HTR-8/SVneo (cell line): ENCODE measurements at places on chromosomes 11 and 22.
A peak's percentile ranks its signal among the peaks of the same experiment; 100 is the strongest.

DNA sequence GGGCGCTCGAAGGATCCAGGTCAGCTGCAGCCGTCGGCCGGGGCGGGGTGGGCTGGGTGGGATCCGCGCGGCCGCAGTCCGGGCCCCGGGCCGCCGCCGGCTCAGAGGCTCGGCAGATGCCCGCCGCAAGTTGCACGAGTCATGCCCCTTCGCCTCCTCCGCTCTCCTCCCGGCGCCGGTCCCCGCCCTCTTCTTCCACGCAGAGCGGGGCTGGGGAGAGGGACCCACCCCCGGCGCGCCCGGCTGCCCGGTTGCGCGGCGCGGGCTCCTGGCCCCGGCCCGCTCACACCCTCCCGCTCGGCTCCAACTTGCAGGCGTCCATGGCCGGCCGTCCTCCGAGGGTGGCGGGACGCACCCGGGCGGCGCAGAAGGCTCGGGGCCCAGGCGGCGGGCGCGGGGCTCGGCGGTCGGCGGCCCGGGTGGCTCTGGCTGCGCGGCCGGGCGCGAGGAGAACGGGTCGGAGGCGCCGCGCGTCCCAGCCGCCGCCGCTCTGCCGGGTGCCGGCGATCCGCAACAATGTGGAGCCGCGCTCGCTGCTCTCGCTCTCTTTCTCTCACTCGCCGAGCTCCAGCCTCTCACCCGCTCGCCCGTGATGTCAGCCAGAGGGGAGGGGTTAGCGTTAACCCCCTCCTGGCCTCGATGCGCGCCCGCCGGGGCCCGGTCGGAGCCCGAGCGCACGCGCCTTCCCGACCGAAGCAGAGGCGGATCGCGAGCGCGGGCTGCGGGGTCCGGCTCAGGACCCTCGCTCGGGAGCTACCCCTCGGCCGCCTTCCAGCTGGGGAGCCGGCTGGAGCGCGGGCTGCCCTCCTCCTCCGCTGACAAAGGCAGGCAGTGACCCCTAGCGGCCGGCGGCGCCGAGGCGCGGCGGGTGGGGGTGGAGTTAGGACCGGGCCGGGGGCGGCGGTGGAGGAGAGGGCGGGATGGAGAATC is at the start of gene NECTIN1:
TSS of gene NECTIN1 (minus strand) at position 550 of the 930 bp plus-strand sequence. CDS start 647 bp downstream, outside the sequence.
- DNase-seq, result peak; percentile 89

DNA sequence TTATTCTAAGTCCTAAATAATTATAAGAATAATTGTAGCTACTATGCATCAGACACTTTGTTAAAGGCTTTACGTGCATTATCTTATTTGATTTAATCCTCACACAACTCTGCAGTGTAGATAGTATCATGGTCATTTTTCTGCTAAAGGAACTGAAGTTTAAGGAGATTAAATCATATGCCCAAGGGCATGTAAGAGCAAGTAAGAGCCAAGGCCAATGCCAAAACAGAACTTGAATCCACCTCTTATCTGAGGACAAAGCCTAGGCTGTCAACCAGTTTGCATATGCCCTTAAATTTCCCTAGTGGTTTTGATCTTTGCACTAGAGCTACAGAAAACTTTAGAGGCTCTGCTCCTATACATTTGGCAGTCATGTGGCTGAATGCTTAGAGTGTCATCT is 65.6 kb upstream of the OR5AK2 start:
- no peak for DNase-seq

DNA sequence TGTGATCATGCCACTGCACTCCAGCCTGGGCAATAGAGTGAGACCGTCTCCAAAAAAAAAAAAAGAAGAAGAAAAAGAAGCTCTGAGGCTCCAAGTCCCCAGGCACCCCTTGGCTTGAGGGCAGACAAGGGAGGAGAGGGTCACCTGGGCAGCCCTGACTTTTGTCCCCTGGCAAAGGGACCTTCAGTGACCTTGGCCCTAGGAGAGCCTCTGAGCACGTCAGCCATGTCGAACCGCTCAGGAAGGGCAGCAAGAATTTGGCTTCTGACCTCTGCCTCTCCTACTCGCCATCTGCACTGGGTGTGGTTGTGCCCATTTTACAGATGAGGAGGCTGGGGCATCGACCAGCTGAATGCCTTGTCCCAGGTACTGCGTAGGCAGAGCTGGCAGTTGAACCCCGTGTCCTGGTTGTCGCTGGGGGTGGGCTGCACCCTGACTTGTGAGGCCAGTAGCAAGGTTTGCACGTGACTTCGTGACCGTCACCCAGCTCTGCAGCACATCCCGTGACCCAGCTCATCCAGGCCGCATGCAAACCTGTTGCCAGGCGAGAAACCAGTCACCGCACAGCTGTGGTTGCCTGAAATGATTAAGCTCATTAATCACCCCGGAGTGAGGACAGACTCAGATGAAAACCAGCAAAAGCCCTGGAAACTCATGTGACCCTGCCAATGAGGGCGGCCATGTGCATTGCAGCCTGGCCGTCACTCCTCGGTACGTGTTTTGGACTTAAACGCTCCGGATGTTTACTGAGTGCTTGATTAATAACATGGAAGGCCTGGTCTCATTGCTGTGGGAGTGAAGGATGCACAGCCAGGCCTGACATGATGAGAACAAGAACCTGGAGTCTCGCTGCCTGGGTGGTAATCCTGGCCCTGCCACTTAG is 47.7 kb upstream of the PPP6R3 start:
- no peak for DNase-seq

DNA sequence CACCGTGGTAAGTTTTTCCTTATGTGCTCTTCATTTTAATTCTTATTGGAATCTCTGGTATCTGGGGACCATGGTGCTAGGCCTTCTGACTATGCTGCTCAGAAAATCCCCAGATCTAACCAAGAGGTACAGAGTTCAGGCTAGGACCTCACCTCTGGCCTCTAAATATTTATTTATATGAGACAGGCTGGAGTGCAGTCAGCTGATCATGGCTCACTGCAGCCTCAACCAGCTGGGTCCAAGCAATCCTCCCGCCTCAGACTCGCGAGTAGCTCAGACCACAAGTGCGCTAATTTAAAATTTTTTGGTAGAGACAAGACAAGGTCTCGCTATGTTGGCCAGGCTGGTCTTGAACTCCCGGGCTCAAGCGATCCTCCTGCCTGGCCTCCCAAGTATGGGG is 38.4 kb downstream of the PKNOX2 start:
- DNase-seq, result no peak

DNA sequence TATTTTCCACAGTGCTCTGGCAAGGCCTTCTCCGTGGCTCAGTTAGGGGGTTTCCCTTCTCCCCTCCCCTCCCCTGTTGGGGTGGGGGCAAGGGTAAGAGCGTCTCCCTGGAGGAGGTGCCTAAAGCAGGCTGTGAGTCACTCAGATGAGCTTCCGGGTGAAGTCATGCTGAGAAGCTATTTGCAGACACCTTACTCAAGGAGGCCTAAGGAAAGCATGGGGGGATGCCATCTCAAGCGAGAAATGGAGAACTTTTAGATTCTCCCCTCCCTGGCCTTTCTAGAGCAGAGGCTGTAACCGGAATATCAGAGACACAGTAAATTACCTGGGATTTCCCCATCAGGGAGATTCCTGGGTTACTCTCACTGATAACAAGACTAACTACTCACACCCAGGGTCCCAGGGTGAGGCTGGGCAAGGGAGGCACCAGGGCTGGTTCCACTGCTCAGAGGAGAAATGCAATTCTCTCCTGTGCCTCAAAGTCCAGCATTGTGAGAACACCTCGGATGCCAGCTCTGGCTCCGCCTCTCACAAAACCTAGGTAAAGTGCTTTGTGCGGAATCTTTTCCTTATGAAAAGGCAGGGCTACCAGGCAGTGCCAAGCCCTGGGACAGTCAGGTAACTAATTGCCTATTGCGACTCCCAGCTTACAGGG is 123.6 kb downstream of the ABTB2 start:
- peak; percentile 76 for DNase-seq

DNA sequence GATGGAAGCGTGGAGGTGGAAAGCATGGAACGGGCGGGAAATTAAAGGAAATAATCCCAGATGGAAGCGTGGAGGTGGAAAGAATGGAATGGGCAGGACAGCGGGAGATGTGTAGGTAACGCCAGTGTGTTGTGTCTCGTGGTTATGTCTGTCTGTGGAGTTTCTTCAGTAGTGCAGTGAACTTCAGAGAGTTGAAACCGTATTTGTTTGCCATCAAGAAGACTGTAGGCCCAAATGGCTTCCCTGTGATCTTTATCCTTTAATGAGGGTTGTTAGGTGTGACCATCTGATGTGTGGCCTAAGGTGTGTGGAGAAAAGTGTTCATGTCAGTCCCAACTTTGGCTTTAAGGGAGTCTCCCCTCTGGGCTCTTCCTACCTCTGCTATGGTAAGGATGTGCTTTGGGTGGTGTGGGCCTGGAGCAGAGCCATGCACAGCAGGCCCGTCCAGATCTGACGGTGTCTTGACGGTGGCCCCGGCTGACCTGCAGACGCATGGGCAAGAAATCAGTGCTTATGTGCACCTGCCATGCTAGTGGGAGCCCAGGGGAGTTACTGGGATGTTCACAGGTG is 39.6 kb downstream of the AP2A2 start:
- DNase-seq, result no peak

GRCh38 chr22:36595940-36596339 is 67.0 kb upstream of the EIF3D start:
- DNase-seq, result no peak

DNA sequence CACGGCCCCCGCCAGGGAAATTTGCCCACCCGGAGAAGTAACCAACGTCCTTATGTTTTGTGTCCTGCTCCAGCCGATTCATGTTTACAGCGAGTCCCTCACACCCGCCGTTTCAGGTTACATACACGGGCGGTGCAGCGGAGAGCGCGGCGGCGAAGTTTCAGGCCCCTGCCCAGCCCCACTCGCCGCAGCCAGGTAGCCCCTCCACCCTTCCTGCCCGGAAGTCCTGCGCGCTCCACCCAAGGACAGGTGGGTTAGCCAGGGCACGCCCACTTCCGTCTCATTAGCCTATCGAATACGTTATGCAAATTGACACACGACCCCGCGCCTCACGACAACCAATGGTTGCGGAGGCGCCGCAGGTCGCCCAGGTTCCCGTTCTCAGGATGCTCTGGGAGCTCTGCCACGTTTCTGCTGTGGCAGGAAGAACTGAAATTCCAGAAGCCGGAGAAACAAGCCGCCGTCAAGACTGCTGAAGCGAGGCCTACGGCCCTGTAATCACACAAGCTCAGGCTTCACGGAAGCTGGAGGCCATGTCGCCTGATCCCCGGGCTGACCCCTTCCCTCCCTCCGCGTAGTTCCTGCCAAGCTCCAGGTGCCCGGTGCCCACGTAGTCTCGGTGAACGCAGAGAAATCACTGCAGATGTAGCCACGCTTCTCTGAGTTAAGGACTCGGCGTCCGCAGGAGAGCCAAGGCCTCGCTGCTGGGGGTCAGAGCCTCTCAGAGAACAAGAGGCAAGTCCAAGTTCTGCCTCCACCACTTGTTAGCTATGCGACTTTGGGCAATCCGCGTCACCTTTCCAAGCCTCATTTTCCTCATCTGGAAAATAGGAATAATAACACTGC is 22.4 kb upstream of the MYH9 start:
- DNase-seq, result no peak

- DNase-seq, result no peak
Observed at GRCh38 chr22:48981371-48982061, 846.2 kb downstream of the BRD1 start.

DNA sequence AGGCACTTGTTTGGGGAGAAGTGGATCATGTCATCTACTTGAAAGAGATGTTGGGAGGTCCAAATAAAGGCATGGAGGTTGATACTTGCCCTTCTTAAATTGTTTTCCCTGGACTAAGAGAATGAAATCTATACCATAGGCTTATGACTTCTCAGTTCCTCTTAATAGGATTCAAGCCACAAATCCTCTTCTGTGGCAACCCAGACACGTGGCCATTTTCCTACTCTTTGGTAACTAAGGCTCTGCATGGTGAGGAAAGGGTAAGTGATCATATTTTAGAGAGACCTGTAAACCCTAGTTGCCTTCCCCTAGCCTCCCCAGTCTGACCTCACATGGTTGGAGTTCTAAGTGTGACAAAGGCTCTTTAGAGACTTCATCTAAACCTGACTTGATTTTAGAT is 72.9 kb upstream of the CD44 start:
- DNase-seq, result no peak

DNA sequence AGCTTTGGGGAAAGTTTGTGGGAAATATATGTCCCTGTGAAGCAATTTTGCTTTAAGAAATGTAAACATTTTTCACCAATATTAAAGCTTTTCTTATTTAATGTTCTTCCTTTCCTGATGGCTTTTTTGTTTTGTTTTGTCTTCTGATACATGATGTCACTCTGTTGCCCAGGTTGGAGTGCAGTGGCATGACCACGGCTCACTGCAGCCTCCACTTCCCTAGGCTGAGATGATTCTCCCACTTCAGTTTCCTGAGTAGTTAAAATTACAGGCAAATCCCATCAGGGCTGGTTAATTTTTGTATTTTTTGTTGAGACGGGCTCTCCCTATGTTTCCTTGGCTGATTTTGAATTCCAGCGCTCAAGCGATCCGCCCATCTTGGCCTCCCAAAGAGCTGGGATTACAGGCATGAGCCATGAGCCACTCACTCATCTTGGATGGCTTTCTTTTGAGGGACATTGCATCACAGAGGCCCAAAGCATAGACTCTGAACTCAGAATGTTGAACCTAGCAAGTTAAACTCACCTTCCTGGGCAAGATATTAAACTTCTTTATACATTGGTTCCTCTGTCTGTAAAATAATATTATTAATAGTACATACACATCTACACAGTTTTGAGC is 651 bp upstream of the CARD16 start:
- no peak for DNase-seq

DNA sequence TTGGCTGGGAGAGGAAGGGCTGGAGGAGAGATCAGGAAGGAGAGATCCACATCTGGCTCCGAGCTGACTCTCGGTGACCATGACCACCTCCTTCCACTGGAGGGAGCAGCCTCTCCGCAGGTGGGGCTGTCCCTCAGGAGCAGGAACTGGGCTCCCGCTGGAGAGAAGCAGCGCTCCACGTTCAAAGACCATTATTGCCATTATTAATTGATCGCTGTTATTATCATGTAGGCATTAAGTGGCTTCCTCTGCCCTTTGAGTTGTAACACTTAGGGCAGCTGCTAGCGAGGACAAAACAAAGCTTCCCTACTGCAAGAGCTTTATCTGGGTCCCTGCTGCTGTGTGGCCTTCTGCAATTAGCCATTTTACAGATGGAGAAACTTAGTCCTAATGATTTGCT is 251.9 kb downstream of the ST3GAL4 start:
- peak; percentile 50 for DNase-seq

DNA sequence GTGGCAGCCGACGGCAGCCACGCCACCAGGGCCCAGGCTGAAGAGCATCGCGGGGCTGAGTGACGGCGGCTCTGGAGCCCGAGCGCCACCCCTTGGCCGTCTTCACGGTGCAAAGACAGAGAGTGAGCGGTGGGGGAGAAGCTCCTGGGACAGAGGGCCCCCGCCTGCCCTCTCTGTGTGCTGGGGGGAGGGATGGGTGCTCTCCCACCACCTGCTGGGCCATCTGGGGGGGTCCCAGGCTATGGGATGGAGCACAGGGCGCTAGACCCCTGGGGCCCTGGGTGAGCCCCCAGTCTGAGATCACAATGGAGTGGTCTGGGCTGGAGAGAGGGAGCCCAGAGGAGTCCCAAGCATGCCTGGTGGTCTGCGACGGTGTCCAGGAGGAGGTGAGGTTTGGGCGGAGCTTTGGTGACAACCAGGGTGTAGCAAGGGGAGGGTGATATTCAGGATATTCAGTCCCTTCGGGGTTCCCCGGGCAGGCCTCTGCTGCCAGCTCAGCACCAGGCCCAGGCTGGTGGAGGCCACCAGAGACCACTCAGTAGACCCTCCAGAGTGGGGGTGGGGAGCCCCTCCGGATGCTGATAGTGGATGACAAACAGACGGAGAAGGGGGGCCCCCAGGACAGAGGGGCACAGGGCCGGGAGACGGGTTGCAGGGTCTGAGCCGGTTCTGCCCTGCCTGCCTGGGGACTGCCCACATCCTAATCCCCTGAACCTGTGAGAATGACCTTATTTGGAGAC is 78.1 kb upstream of the PRR5 start:
- DNase-seq, result no peak
